Vagina (tissue), 2 donors: ENCODE measurements at places on chromosomes 12 and 14.

DNA sequence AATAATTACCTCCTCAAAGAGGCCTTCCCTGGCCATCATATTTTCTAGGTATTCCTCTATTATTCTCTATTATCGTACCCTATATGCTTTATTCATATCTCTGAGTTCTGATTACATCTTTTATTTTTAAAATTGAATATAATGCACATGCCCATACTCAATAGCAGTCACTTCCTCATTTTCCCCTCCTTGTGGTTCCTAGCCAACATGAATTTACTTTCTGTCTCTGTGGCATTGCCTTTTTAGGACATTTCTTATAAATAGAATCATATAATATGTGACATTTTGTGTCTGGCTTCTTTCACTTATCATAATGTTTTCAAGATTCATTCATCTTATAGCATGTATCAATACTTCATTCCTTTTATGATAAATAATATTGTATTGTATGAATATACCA lies 74.4 kb upstream of the TRHDE start:
- DNase-seq: no peak

DNA sequence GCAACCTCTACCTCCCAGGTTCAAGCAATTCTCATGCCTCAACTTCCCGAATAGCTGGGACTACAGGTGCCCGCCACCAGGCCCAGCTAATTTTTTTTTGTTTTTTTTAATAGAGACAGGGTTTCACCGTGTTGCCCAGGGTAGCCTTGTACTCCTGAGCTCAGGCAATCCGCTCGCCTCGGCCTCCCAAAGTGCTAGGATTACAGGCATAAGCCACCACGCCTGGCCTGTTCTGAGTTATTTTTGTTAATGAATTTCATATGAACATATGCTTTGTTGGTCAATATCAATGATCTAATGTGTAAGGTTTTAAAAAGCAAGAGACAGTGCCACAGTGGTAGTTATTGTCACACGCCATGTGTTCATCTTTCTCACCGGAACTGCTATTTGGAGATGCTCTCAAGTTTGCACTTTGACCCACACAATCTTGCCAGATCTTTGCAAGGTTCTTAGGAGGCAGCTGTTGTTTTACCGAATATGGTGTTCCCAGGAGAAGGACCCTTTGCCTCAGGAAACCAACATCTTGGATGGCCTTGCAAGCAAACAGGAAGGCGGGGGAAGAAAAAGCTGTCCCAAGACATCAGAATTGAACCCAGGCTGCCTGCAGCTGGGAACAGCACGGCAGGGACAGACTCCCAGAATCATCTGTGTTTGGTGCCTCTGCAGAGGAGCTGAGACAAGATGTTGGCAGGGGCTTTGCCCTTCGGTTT lies 30.0 kb downstream of the GALNT16 start:
- no peak for DNase-seq

DNA sequence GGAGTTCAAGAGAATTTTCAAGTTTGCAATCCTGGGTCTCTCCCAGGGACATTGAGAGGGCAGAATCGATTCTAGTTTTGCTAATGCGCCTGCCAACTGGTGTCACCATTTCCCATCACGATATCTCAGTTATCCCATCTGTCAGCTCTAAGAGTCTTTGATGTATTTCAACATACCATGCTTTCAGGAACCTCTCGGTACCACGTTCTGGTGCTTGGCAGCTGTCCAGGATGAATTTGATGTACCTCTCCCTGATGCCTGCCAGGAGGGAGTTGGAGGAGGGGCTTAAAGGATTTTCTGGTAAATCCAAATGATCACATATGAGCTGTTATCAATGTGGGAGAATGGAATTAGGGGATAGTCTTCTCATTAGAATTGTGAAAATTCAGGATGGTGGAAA lies 332.5 kb downstream of the RGS6 start:
- no peak for DNase-seq

DNA sequence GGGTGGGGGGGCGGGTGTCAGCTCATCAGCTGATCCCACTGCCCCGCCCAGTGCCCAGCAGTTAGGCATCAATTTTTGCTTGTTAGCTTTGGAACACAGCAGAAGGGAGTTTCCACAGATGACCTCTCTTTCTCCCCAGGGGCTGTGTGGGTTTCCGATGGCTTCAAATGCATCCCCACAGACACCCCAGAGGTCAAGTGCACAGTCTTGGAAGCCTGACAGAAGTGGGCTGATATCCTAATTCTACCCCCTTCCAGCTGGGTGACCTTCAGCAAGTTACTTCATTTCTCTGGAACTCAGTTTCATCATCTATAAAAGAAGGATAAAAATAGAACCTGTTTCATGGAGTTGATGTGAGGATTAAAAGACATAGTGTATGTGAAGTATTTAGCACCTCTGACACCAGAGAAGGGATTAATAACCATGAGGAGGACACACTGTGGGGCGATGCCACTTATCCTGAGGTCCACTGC lies 22.0 kb downstream of the TTC9 start:
- no peak for DNase-seq

GRCh38 chr14:92693998-92694795 lies 54.2 kb downstream of the LGMN start:
- no peak for DNase-seq

DNA sequence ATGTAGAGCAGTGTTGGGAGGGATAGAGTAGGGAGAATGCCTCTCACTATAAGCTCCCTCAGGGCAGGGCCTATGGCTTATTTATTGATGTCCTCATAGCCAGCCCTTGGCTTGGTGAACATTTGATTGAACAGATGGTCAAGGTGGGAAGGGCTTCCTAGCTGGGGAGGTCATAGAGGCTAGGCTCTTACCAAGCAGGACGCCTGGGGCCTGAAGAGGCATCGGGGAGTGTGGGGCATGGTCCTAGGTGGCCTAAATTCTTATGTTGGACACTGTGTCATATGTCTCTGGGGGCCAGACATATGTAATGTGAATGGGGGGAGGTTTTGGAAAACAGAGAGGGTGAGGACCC lies 17.9 kb upstream of the KRT86 start:
- no peak for DNase-seq

DNA sequence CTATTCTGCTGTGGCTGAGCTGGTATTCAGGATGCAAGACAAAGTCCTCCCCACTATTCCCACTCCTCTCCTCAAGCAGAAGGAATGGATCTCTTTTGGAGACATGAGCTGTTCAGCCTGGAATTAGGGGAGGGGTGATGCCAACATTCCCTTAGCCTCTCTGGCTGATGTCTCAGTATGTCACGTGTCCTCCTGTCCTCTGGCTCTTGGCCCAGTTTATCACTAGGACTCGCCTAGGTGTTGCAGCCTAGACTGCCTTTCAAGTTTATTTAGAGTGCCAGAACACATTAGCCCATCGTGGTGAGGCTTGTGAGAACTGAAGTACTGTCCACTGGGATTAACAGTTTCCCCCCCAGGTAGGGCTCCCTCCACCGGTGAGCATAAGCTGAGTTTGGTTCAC lies 239.9 kb upstream of the MIS18BP1 start:
- DNase-seq: no peak

DNA sequence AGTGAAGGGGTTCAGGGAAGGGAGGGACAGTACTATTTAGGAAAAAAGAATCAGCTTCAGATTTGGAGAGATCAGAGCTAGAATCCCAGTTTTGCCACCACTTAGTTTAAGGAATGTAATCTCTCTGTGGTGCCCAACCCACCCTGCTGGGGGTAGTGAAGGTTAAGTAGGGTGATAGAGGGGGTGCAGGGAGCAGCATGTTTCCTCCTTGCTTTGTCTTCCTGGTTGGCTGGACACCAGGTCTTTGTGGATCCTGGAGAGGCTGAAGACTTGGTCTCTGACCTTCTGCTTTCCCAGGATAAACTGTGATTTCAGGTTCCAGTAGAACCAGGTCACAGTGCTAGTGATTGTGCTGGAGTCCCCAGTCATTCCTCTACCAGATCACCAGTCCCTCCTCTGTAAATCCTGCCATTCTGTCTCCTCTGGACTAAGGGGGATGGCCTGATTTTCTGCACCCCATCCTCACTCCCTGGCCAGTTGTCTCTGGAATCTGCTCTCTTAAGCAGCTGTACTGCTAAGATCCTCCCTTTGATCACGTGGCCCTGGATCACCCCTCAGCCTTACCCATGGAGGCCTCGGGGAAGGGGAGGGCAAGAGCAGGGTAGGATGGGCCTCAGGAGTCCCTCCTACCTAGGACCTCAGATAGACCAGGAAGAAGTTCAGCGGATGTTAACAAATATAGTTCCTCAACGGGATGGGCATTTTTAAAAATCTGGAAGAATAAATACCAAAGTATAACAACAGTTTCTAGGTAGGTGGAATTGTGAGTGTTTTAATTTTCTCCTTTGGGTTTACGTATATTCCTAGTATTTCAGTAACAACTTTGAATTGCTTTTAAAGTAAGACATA lies 3.1 kb downstream of the MAP3K12 start:
- no peak for DNase-seq

GRCh38 chr14:51180577-51180976 lies 59.5 kb upstream of the TMX1 start:
- no peak for DNase-seq

- no peak for DNase-seq
These were observed 116.7 kb downstream of the KCNMB4 start for GRCh38 chr12:70482764-70483163.

DNA sequence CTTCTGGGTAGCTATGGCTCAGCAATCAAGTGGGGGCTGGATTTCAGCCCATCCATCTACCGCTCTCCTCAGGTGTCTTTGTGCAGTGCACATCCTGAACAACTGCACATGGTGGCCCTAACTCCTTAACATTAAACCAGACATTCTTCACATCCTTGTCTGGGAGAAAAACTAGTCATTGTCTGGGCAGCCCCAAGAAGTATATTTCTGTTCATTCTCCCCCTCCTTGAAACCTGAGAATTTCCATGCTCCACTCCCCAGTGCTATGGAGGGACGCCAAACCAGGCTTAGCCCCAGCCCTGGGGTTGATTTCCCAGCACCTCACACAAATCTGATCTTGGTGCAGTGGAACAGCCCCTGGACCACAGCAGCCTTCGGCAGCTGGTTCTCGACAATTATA lies 13.4 kb downstream of the MYL2 start:
- no peak for DNase-seq

DNA sequence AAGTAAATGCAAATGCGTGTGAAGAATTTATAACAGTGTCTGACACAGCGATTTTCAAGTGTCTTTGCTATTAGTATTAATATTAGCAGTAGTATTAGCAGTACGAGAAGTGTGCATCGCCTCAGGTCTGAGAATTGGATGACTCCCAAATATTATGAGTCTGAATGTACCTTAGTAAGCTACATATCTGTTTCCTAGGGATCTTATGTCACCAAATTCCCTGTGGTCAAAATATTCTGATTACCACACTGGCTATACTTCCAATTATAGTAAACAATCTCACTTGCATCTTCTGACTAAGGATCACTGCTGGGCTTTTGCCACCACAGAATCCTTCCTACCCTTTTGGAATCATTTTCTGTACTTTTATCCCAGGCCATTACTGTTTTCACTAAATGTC lies 396.0 kb upstream of the MIS18BP1 start:
- DNase-seq: no peak

DNA sequence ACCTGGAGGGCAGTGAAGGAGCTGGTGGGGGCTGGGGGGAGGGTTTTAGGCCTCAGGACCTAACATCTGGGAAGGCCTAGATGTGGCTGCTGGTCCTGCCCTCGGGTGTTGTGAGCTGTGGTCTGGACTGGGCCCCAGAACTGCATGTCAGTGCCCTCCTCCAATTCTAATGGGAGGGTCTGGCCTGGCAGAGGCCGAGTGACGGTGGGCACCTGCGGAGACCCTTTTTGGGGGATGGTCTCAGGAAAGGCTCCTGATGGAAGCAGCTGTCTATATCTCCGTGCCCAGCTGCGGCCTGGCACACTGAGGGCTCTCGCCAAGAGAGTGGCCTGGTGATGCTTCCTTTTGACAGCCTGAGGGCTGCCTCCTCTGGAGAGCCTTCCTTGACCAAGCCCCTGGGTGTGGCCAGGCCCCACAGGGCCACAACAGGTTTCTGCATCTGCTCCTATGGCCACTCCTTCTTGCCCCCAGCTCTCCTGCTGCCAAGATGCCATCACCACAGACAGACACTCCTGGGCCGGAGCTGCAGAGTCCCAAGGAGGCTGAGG lies 5.3 kb downstream of the EXOC3L4 start:
- no peak for DNase-seq

- no peak for DNase-seq
These were observed 101.1 kb downstream of the CRADD start for GRCh38 chr12:93778306-93778705.

DNA sequence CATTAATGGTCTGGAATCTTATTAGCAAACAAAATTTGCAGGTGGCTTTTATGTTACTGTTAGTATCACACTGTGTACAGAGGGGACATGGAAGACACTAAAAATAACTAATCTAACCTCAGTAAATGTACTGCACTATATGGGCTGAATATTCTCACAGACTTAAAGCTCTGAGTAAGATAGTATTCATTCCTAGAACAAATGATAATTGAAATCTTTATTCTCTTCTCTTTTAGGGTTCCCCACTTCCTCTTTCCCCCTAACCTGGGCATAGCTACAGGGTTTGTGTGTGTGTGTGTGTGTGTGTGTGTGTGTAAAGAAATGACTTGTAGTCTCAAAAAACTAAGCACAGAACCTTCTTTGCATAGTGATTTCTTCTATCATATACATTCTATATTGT lies 21.4 kb upstream of the HECTD1 start:
- no peak for DNase-seq

GRCh38 chr14:36520601-36521525 lies 831 bp upstream of the NKX2-1 start:
- no peak for DNase-seq

GRCh38 chr14:70641548-70642302 lies at the start of gene TTC9:
TTC9 (plus strand) TSS chr14:70641916; CDS start chr14:70642130, 214 bp downstream.
- DNase-seq: no peak

GRCh38 chr14:32601069-32601468 lies 272.0 kb downstream of the AKAP6 start:
- no peak for DNase-seq

- DNase-seq: no peak
These were observed 81.5 kb downstream of the BHLHE41 start for GRCh38 chr12:26043135-26044006.

DNA sequence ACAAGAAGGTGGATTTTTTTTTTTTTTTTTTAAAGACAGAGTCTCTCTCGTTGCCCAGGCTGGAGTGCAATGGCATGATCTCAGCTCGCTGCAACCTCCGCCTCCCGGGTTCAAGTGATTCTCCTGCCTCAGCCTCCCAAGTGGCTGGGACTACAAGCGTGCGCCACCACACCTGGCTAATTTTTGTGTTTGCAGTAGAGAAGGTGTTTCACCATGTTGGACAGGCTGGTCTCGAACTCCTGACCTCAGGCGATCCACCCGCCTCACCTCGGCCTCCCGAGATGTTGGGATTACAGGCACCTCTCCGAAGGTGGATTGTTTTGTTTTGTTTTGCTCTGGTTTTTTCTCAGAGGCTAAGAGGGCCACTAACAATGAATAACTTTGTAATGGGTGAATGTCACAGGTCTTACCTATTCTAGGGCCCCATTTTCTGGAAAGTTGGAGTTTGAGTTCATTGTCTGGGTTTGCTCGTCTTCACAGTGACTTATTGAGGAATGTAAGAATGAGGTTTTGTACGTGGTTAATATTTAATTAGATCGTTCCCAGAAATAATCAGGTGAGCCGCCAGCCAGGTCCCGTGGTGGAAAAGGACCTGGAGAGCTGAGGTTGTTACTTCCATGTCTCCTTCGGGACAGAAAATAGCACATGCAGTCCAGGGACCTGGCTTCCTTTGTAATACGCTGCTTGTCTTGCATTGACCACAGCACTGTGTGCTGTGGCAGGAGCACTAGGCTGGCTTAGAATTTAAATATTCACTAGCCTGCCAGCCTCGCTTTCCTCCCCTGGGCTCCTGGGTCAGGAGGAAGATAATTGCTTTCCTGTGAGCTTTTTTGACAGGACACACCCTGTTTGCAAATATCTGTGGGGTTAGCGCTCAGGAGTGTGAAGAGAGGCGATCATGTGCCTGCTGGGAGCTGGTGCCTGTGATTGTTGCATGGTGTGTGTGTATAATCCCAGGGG lies 2.3 kb downstream of the HIP1R start:
- no peak for DNase-seq

- no peak for DNase-seq
These were observed 11.5 kb downstream of the COL2A1 start for GRCh38 chr12:47992776-47993175.
